Activated CD4-positive, alpha-beta T cell treated with anti-CD3 and anti-CD28 coated beads, Interleukin-2, amount 50 U/mL, for 4 hours (primary cell): ENCODE measurements at places on chromosomes 6 and 20.

GRCh38 chr20:49570161-49570827 is 2.4 kb upstream of the PTGIS start:
- no peak for DNase-seq

GRCh38 chr6:170030284-170030815 is 260.5 kb downstream of the DLL1 start:
- DNase-seq, result no peak

GRCh38 chr6:152976749-152977148 is 6.1 kb downstream of the FBXO5 start:
- no peak for DNase-seq

DNA sequence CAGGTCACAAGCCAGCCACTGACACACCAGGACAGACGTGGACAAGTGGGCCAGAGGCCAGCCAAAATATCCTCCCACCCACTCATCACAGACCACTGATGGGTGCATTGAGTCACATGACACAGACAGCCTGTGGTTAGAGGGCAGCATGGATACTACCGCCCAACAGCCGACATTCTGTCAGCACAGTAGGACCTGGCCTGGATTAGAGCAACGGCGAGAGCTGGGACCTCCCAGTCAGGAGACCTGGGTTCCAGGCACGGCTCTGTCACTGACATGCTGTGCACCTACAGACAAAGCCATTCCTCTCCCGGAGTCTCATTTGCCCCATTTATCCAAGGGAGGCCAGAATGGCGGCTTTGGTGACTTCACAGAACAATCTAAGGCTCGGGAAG is 8.0 kb downstream of the ZNF335 start:
- no peak for DNase-seq

DNA sequence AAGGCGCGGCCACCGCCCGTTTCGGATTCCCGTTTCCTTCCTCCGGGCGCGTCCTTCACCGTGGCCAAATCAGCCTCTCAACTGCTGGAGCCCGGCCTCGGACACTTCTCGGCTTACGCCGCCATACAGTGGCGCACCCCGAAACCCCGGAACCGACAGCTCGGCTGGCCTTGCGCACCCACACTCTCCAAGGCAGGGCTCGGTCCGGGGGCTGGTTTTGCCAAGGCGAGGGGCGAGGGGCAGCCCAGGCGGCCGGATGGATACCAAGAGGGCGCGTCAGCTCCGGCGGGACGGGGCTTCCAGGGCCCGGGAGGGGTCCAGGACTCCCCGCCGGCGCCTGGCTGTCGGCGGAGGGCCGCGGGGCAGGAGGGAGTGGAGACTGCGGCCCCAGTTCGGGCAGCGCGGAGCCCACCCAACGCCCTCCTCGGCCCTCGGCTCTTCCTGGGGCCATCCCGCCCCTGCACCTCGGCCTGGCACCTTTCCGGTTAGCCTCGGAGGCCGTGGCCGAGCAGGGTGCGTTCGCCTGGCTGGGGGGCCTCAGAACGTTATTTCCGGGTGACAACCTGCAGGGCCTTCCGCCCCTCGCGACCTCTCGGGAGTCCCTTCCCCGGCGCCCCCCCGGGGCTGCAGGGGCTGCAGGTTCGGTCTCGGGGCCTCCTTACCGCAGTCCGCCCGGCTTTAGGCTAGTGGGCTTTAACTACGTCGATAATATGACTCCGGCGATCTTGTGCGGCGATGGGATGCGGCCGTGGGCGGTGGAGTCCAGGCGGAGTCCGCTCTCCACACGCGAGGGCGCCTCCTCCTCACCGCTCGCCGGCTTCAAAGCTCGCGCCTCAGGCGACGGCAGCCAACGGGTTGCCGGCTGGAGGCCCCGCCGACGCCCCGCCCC is 697 bp upstream of the CEP43 start:
- DNase-seq, result peak; percentile 3

- DNase-seq, result no peak
Observed at GRCh38 chr6:23537828-23538227, 588.2 kb upstream of the NRSN1 start.

- DNase-seq, result no peak
Observed at GRCh38 chr6:2512802-2513201, 237.9 kb downstream of the MYLK4 start.

GRCh38 chr6:14313248-14313647 is 195.7 kb downstream of the CD83 start:
- DNase-seq, result no peak

DNA sequence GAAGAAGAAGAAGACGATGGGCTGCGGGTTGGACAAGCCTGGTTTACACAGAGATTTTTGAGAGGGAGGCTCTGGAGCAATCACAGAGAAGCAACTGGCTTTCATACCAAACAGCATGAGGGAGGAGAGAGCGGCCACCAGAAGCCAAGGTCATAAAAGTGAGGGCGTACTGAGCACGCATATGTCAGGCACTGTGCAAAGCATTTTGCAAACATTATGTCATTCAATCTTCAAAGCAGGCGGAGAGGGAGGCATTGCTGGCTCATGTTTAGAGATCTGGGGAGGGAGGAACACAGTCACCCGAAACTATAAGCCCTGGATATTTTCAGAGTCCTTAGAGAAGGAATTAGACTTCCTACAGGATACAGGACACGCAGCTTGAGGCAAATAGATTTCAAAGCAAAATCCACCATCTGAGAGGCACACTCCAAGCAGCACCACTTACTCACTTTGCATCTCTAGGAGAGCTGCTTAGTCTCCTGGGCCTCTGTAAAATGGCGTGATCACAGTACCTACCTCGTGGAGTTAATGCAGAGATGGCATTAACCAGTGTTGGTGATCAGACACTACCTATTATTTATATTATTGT is 24.6 kb downstream of the RAMACL start:
- no peak for DNase-seq

DNA sequence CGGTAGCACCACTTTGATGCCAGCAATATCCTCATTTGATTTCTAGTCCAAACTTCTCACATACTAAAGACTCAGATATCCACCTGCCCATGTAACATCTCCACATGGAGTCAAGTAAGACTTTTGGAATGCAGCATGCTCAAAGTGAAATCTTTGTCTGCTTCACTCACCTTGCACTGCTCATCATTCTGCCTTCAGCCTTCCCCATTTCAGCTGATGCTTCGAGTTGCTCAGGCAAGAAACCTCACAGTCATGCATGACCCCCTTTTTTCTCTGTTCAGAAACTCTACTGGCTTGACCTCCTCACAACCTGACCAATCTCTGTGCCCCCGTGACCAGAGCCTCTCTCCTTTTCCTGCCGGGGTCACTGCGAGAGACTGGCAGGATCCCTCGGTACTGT is 41.0 kb upstream of the KIF25 start:
- DNase-seq, result no peak

DNA sequence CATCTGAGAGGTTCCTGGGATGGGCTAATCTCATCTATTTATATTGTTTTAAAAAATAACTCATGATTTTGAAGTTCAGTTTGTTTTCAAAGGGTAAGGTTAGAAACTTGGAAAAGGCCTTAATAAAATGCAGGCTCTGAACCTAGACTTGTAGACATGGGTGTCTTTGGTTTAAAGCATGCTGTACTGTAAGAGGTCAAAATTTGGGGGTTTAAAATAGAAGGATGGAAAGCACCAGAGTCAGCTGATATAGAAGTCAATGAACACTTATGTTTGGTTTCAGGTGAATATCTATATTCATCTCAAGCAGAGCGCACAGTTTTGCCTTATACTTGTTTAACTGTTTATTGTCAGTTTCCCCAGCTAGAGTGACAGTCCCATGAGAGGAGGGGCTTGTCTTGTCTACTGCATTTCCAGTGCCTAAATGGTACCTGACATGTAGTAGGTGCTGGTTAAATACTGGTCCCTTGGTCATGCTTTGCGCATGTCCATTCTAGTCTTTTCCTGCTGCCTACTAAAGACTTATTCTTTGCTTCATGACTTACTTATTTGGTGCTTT is 112.3 kb upstream of the DTNBP1 start:
- no peak for DNase-seq

GRCh38 chr6:110233770-110234374 is 53.6 kb downstream of the CDC40 start:
- DNase-seq, result no peak

DNA sequence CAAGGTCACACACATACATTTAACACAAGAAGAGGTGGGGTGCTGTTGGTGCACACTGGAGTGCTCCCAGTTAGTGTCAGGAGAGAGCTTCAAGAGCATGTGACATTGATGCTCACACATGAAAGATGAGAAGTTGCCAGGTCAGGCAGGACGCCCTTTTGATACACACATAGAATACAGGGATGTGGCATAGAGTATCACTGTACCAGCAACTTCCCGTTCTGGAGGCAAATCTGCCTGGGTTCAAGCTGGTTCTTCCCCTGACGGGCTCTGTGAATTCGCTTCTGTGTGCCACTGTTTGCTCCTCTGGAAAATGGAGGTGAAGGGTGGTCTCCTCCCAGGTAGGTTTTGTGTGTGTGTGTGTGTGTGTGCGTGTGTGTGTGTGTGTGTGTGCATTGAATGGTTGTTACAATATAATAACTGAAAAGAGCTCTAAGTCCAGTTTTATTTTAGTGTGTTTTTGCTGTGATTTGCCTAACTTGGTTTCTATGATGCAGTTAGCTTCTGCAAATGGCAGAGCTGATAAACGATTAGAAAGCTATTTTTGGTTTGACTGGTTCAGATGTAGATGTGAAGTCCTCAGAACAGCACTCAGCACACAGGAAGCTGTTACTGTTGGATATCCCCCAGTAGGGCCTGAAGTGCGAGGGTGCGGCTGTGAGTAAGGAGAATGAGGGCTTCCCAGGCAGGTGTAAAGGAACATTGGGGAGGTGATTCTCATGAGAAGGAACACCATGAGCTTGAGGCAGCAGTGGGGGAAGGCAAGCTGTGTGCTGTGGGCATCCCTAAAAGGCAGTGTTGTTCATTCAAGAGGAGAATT is 53.4 kb downstream of the HIVEP1 start:
- no peak for DNase-seq

DNA sequence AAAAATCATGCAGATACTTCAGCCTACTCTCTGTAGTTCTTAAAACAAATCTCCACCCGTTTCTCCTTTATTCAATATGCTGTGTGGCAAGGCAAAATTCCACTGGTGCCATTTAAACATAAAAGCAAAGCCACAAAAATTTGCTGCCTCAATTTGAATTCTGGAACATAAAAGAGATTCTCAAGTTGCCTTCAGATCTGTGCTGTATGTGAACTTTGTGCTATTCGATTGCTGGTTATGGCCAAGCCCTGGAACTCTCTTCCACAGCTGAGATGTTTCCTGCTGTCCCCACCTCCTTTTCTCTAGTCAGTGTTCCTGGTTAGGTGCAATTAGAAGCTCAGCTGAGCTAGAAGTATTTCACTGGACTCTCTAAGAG is 395.3 kb upstream of the BTBD3 start:
- DNase-seq, result no peak

DNA sequence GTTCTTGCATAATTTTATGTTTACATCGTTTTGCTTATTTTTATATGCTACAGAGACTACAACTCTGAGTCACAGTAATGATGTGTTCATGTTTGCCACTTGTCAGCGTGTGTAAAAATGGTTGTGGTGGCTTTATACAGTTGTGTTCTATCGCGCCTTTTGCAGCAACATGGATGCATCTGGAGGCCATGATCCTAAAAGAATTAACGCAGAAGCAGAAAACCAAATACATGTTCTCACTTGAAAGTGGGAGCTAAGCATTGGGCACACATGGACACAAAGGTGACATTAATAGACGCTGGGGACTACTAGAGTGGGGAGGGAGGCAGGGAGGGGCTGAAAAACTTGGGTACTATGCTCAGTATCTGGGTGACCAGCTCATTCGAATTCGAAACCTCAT is 996 bp upstream of the SEC23B start:
- DNase-seq, result no peak

- peak; percentile 74 for DNase-seq
Observed at GRCh38 chr6:4155848-4156466, 20.6 kb upstream of the ECI2 start.

DNA sequence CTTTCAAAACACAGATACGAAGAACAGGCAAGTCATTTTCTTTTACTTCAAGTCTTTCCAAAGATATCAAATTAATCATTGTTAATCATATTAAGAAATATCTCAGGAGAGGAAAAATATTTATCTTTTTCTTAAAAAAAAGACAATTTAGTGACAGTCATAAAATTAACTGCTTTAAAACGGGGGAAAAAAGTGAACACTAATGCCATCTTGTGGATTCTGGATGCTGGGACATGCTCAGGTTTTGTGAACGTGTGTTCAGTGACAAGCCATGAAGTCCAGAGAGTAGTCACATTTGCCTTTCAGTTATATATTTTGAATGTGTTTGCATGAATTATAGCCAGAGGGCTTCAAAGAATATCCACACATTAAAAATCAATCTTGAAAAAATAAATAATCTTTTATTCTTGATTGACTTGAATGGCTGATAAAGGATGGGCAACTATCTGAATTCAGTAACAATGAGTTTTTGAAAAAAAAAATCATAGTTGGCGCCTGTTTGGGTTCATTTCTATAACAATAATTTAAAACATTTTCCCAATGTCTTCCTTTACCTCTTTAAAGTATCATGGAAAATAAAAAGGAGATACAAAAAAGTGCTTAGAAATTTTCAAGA is 74.7 kb upstream of the NOX3 start:
- DNase-seq, result no peak

DNA sequence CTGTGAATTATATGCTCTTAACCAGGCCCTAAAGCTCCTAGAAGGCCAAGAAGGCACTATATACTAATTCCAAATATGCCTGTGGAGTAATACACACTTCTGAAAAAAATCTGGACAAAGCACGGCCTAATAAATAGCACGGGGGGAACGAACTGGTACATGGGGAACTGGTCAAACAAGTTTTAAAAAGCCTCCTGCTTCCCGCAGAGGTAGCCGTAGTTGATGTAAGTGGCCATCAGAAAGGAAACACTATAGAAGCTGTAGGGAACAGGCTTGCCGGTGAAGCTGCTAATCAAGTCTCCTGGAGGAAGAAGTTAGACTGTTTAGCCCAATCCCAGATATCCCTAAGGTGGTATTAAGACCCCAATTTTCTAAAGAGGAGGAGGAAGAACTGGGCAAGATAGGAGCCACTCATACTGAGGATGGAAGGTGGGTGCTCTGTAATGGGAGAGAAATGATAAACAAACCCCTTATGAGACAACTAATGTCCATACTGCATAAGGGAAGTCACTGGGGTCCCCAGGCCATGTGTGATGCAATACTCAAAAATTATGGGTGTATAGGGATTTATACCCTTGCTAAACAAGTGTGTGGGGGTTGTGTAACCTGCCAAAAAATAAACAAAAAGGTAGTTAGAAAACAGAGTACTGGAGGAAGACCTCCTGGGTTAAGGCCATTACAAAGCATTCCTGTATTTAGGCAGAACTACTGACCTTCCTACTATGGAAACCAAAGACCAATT is 27.1 kb upstream of the ZNF318 start:
- no peak for DNase-seq
